Retinal pigment epithelial cell (primary cell): ENCODE measurements at places on chromosomes 5 and 9.

DNA sequence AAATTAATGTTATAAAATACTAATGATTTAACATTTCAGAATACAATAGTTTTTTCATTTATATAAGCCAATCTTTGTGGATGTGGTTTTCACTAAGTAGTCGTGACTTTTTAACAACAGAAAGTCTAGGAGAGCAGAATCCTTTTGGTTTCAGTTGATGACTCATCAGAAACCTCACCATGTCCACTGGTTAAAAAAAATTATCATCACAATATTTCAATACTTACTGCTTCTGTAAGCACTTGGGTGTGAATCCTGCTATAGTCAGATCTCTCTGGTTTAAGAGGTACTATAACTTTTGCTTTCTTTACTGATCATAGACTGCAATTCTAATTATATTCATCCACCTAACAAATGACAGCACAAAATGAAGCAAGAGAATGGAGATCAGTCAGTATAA, 77.2 kb downstream of the MRPS30 start:
- no peak for DNase-seq

- DNase-seq: no peak
Observed at GRCh38 chr9:93963969-93964368, 8.8 kb upstream of the BARX1 start.

- no peak for DNase-seq
Observed at GRCh38 chr9:109766351-109766750, 13.6 kb upstream of the PALM2AKAP2 start.

GRCh38 chr5:75510417-75510835, 1.0 kb downstream of the CERT1 start:
- DNase-seq: no peak

- DNase-seq: no peak
Observed at GRCh38 chr5:73039082-73039481, 81.3 kb upstream of the TMEM171 start.

- DNase-seq: no peak
Observed at GRCh38 chr9:136222906-136223285, 18.0 kb upstream of the LHX3 start.
